CD4-positive, alpha-beta memory T cell (primary cell): ENCODE measurements at places on chromosomes 5 and 9. TPM values are rescaled to one million over a fixed set of nuclear protein-coding genes. Genes with fewer than 3 reads are reported as not detected.

The SYNPO gene
- 0.06 TPM for total RNA-seq

The GNAQ gene
- total RNA-seq, result 50.7 TPM

The SPATA31D4 gene
- total RNA-seq, result not detected

The MARCHF11 gene
- total RNA-seq, result not detected

The TOR4A gene
- 2.1 TPM for total RNA-seq

The LMX1B gene
- total RNA-seq, result not detected

The SLC6A19 gene
- total RNA-seq, result not detected

The SLC4A9 gene
- not detected for total RNA-seq
